ENCODE measurements at places on chromosomes 16 and 17.

GRCh38 chr16:1129106-1129960 lies 23.6 kb upstream of the CACNA1H start:
- no peak for DNase-seq

- no peak for DNase-seq
These were observed 256.0 kb upstream of the ELAC2 start for GRCh38 chr17:13273806-13274205.

GRCh38 chr17:49041527-49041926 lies 44.3 kb downstream of the IGF2BP1 start:
- no peak for DNase-seq

DNA sequence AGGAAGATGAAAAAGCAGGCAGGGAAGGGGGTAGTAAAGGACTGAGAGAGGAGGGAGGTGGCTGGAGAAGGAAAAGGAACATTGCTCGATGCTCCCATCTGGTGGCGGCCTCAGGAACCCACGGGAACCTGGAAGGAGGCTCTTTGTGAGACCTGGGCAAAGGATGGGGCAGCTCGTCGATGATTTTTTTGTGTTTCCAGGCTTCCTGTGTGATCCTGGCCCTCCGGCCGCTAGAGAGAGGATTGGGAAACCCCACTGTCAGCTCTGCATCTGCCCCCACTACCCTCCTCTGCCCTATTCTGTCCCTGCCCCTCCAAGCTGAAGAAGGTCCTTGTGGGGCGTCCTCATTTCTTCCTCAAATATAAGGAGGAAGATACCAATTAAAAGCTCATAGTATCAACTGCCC lies 6.6 kb downstream of the WFIKKN2 start:
- peak; percentile 36 for DNase-seq

DNA sequence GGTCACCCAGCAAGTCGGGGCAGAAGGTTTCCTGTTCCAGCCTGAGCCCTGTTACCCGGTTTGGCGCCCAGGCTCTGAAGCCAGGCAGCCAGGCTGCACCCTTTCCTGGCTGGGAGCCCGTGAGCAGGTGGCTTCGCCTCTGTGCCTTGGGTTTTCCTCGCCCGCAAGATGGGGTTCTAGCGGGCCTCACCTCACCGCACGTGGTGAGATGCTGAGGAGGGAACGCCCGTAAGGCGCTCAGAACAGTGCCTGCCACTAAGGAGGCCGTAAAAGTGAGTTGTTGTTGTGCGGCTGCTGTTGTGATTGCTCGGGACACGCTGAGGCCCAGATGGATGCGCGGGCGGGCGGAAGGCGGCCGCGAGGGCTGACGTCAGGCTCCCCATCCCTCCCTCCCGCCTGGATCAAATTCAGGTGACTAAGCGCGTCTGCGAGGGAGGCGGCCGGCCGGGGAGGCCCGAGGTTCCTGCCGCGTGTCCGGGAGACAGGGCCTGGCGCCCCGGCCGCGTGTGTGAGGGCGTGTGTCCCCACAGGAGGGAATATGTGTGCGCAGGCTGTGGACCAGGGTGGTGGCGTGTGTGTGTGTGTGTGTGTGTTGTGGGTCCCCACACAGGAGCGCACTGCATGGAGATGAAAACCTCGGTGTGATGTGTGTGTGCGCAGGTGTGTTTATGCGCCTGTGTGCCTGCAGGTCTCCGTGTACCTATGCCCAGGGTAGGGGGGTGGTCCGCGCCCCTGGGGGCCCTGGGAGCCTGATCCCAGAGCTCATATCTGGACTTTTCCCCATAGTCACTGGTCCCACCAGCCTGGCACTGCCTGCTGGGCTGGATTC lies 4.3 kb downstream of the CAMKK1 start:
- peak; percentile 51 for DNase-seq

GRCh38 chr16:10261077-10261476 lies 78.8 kb upstream of the GRIN2A start:
- DNase-seq, result no peak

GRCh38 chr17:4584101-4584916 lies at the start of gene SMTNL2:
Gene SMTNL2 (plus strand): TSS chr17:4584529. CDS start chr17:4584606, 77 bp downstream.
- DNase-seq, result no peak

DNA sequence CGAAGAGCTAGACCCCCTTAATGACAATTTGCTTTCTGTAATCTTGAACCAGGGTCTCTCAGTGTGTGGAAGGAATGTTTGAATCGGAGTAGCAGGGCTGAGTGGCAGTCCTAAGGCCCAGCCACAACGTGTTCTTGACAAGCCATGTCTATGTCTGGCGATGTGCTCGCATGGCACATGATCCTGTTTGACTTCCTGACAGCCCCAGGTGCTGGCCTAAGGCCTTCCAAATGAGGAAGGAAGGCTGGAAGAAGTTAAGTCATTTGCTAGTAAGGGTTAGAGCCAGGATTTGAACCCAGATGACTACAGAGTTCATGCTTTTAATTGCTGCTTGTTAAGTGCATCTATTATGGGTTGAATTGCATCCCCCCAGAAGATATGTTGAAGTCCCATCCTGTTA lies 486.7 kb downstream of the MAF start:
- DNase-seq, result no peak

DNA sequence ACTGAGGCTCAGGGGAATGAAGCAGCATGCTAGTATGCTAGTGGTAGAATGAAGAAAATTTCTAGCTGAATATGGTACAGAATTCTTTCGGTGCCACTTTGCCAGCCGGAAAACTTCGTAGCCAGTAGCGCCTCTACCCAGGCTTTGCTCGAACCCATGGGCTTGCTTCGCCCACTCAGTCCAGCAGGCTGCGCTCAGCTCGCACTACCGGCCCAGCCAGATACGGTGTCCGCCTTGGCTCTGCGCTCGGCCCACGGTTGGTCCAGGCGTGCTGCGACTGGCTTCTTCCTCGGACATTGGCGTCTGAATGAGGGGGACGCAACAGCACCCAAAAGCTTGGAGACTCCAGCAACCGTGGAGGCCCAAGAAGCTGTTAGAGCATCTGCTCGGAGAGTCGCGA lies 372.5 kb upstream of the CDH8 start:
- DNase-seq, result no peak

Data from NCI-H2107 (cell line).